Ammon's horn (tissue), 1 donor: ENCODE measurements at places on chromosomes 3 and 15.

GRCh38 chr3:112782491-112782890, 64.2 kb downstream of the CD200R1L start:
- no peak for DNase-seq

DNA sequence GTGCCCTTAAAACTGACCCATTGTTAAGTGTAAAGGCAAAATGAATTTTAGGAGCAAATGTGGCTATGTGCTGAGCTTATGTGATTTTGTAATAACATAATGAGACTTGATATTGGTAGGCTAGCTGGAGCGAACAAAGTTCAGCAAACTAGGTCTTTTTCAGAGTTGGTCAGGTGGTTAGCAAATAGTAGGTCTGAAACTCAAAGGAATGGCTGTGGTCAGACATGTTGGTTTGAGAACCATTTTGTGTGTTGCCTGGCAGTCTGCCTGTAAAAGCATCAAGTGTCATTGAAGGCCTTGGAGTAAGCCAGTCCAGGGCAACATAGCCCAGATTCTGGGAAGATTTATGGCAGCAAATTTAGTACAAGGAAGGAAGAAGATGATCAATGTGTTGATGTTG, 16.4 kb downstream of the FBXO22 start:
- no peak for DNase-seq

GRCh38 chr15:58419803-58420524, 11.8 kb upstream of the LIPC start:
- no peak for DNase-seq

DNA sequence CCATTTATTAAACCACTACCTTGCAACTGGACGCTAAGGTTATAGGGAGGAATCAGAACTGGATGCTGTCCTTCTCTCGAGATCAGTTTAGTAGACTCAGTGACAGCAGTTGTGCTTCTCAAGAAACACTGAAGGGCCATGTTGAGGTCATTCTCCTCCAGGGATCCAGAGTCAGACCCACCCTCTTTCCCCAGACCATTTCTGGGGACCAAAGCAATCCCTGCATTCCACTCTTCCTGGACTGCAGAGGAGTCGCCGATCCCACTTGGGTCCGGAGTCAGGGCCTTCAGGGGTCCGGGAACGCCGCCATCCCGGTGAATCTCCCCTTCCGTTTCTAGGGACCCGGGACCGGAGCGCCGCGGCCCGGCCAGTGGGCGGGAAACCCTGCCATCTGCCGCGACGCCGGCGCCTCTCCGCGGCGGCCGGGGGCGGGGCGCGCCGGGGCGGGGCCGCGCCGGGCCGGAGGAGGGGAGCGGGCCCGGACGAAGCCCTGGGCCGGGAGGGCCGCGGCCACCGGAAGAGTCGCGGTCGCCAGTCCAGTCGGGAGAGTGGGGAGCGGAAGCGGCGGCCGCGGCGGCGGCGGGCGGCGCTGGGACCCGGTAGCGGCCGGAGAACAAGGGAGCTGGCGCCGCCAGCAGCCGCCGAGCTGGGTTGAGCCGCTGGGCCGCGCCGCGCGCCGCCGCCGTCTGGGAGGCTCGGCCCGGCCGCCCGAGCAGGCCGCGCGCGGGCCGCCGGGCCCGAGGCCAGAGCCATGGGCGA, at the start of gene DVL3:
DVL3 (plus strand) TSS at position 493 of the 759 bp plus-strand sequence; CDS start at position 752, 259 bp downstream.
- DNase-seq: peak; percentile 77

DNA sequence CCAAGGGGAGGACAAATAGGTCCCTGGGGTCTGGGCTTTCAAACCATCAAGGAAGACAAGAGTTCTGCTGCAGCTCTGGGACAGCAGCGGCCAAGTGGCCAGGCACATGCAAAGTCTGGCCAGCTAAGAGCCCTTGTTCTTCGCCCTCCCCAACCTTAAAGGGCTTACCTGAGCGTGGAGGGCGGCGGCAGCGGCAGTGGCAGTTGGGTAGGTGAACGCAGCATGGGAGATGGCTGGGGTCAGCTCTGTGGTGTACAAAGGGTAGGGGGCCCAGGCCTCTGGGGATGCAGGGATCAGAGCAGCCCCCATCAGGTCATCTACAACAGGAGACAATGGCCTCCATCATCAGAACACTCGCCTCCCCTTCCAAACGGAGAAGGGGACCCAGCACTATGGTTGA, 27.1 kb downstream of the RBPMS2 start:
- no peak for DNase-seq

GRCh38 chr3:24740326-24740725, 245.7 kb upstream of the THRB start:
- DNase-seq: no peak

GRCh38 chr3:164779816-164780215, 298.5 kb downstream of the SI start:
- DNase-seq: no peak

DNA sequence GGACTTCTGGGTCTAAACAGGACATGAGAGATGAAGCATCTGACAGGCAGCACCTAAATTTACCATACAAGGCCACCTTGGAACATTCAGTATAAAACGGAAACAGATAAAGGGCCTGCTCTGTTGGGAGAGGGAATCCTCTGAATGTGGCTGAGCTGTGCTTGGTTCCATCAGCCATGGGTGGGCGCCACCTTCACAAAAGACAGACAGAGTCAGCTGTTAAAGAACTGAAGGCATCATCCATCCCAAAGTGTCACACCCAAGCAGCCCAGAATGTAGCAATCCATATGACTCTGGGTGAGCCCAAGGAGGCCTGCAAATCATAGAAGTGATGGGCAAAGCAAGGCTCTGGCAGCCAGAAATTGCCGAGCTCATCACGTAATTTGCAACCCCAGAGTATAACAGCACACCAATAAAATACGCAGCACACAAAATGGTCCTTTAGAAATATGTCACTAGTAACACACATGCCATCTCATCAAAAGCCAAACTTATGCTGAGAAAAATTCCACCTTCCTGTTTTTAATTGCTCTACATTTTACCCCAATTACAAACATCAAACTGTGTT, 24.8 kb upstream of the RBP1 start:
- no peak for DNase-seq

DNA sequence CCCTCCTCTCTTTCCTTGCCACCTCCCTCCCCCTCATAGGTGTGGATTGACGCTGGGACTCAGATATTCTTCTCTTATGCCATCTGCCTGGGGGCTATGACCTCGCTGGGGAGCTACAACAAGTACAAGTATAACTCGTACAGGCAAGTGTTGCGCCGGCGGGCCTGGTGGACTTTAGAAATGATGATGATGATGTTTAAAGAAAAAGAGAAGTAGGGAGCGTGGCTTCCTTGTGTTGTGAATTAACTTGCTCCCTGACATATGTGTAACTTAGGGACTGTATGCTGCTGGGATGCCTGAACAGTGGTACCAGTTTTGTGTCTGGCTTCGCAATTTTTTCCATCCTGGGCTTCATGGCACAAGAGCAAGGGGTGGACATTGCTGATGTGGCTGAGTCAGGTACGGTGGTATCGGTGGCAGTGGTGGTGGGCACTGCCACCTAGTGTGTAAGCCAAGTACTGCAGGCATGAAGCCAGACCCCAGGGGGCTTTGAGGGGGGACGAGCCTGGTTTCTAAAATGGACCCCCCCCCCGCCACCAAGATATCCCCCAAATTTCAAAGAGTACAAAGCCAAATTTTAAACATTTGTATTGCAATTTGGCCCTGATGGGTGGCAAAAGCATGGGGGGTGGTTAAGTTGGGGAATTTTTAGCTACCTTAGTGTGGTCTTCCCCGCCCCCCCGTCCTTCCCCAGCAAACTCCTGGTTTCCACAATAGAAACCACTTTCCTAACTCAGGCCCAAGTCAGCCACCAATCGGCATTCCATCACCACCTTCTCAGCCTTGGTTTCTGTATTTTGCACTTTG, 65.6 kb downstream of the SLC6A6 start:
- DNase-seq: peak; percentile 66

DNA sequence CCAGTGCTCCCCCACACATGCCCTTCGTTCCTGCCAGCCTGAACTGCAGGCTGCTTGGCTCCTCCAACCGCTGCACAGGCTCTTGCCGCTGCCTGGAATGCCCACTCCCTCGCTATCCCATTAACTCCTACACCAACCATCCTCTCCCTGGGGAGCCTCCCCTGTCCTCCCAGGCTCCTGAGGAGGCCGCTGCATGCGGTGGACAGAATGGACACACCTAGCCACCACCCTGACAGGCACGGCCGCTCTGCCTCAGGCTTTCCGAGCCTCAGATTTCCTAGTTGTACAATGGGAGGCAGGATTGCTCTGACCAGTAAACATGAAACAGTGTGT, 2.3 kb downstream of the PLXNB1 start:
- DNase-seq: peak; percentile 62

- DNase-seq: peak; percentile 30
Observed at GRCh38 chr15:88100181-88100580, 156.4 kb downstream of the NTRK3 start.

DNA sequence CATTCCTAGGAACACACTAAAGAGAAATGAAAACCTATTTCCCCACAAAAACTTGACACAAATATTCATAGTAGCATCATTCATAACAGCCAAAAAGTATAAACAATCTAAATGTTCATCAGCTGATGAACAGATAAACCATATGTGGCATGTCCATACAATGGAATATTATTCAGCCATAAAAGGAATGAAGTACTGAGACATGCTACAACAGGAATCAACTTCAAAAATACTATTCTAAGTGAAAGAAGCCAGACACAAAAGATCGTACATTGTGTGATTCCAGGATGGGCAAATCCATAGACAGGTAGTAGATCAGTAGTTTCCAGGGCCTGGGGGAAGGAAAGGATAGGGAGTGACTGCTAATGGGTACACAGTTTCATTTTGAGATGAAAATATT, 118.0 kb downstream of the GSK3B start:
- DNase-seq: no peak
